ENCODE measurements at places on chromosomes 6 and 20.

- peak; percentile 78 for DNase-seq
Observed at GRCh38 chr6:12605888-12606345, 110.7 kb upstream of the PHACTR1 start.

DNA sequence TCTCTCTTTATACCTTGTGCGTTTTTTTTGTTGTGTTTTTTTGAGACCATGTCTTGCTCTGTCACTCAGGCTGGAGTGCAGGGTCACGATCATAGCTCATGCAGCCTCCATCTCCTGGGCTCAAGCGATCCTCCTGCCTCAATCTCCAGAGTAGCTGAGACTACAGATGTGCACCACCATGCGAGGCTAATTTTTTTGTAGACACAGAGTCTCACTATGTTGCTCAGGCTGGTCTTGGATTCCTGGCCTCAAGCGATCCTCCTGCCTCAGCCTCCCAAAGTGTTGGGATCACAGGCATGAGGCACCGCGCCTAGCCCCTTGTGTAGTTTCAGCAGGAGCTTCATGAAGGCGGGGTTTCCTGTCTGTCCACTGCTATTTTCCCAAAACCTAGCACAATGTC lies 27.3 kb downstream of the PDRG1 start:
- no peak for DNase-seq

GRCh38 chr20:10524034-10524476 lies 89.0 kb downstream of the SLX4IP start:
- DNase-seq, result no peak

GRCh38 chr6:144248476-144249301 lies 36.4 kb upstream of the UTRN start:
- DNase-seq, result no peak

DNA sequence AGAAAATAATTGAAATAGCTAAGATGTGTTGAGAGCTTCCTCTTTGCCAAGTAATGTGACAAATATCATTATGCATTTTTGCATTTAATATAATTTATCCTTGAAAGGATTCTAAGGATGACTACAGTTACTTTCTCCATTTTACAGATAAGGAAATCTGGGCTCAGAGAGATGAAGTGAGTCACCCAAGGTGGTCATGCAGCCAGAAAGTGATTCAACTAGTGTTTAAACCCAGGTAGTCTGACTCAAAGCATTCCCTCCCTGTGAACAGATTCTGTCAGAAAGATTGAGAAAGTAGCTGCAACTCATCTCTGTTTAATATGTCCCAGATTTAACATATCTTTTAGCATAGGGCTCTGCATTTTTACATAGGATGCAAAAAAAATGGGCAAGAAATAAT lies 28.1 kb downstream of the NRSN1 start:
- no peak for DNase-seq

- no peak for DNase-seq
Observed at GRCh38 chr20:32877507-32877906, 18.8 kb downstream of the EFCAB8 start.

Measured in NCI-H1436 (cell line).